A549 treated with CpdA at 1 μM for 4 hours (cell line): ENCODE measurements at places on chromosomes 5 and 9. TPM values are rescaled to one million over a fixed set of nuclear protein-coding genes. Genes with fewer than 3 reads are reported as not detected.

The CDH6 gene
- total RNA-seq: 0.12 to 0.33 TPM (median 0.19 TPM) in 5 replicates

The TAF11L7 gene
- total RNA-seq: not detected in 5 replicates

The GALNT10 gene
- 63.1 to 84.2 TPM (median 82.8 TPM) in 5 replicates for total RNA-seq

The CLIC3 gene
- total RNA-seq: 1.7 to 4.0 TPM (median 3.5 TPM) in 5 replicates

The TLX3 gene
- total RNA-seq: not detected in 5 replicates

The SERF1A gene
- 0.74 to 2.3 TPM (median 1.3 TPM) in 5 replicates for total RNA-seq

The SH2D3C gene
- 0.03 to 0.16 TPM (median 0.13 TPM) in 4 of 5 replicates, not detected in the other for total RNA-seq

The ARAP3 gene
- 3.8 to 6.2 TPM (median 4.9 TPM) in 5 replicates for total RNA-seq

The PROP1 gene
- total RNA-seq: not detected in 5 replicates

The AK1 gene
- total RNA-seq: 43.4 to 83.0 TPM (median 68.3 TPM) in 5 replicates

The SPATA6L gene
- 1.6 to 2.6 TPM (median 2.0 TPM) in 5 replicates for total RNA-seq

The OTP gene
- 0.06 to 0.14 TPM (median 0.10 TPM) in 4 of 5 replicates, not detected in the other for total RNA-seq

The CLTA gene
- 314 to 431 TPM (median 387 TPM) in 5 replicates for total RNA-seq

The TSSK1B gene
- total RNA-seq: not detected in 5 replicates

The PDGFRB gene
- 0.08 to 0.34 TPM (median 0.18 TPM) in 5 replicates for total RNA-seq

The LIFR gene
- 4.9 to 7.4 TPM (median 5.6 TPM) in 5 replicates for total RNA-seq

The ARID3C gene
- 0.15 to 0.33 TPM (median 0.23 TPM) in 4 of 5 replicates, not detected in the other for total RNA-seq

The PCDHA4 gene
- 1.4 to 2.0 TPM (median 1.7 TPM) in 5 replicates for total RNA-seq

The HTR1A gene
- not detected in 5 replicates for total RNA-seq

The KLF4 gene
- total RNA-seq: 12.2 to 19.3 TPM (median 13.4 TPM) in 5 replicates

The LCN15 gene
- total RNA-seq: 0.09 TPM in 1 of 5 replicates, not detected in the others

The ALDH1B1 gene
- 53.2 to 61.7 TPM (median 55.1 TPM) in 5 replicates for total RNA-seq

The INSL4 gene
- 15.5 to 17.9 TPM (median 16.0 TPM) in 5 replicates for total RNA-seq

The ECM2 gene
- 0.10 to 0.22 TPM (median 0.12 TPM) in 5 replicates for total RNA-seq

The CATSPER3 gene
- 0.21 to 0.59 TPM (median 0.41 TPM) in 5 replicates for total RNA-seq

The SPATA31A3 gene
- total RNA-seq: not detected in 5 replicates

The LOX gene
- total RNA-seq: 0.71 to 1.6 TPM (median 1.4 TPM) in 5 replicates

The GKAP1 gene
- 4.5 to 6.4 TPM (median 5.5 TPM) in 5 replicates for total RNA-seq

The INSL6 gene
- not detected in 5 replicates for total RNA-seq

The DMRT3 gene
- not detected in 5 replicates for total RNA-seq

The FREM1 gene
- not detected in 5 replicates for total RNA-seq

The DNAI1 gene
- total RNA-seq: 0.07 to 0.37 TPM (median 0.09 TPM) in 4 of 5 replicates, not detected in the other

The NXNL2 gene
- 0.54 to 1.2 TPM (median 0.95 TPM) in 5 replicates for total RNA-seq

The ATOSB gene
- 6.5 to 10.7 TPM (median 9.3 TPM) in 5 replicates for total RNA-seq

The OLFM1 gene
- 9.8 to 11.7 TPM (median 10.8 TPM) in 5 replicates for total RNA-seq

The SLC34A3 gene
- 0.07 to 0.13 TPM (median 0.08 TPM) in 5 replicates for total RNA-seq

The PCDHA2 gene
- 0.03 to 0.10 TPM (median 0.05 TPM) in 5 replicates for total RNA-seq

The ZNF483 gene
- 0.53 to 0.85 TPM (median 0.69 TPM) in 5 replicates for total RNA-seq

The CAVIN4 gene
- total RNA-seq: 0.39 to 0.91 TPM (median 0.50 TPM) in 5 replicates

The OR1Q1 gene
- 0.06 TPM in 1 of 5 replicates, not detected in the others for total RNA-seq

The FCN2 gene
- total RNA-seq: not detected in 5 replicates
